ENCODE measurements at places on chromosomes 7 and 10. TPM values are rescaled to one million over a fixed set of nuclear protein-coding genes. Genes with fewer than 3 reads are reported as not detected.

Gene MALRD1
- total RNA-seq = 0.07 TPM

Gene TMEM236
- 0.07 TPM for total RNA-seq

Gene PARD3
- total RNA-seq = 51.8 TPM

Gene IFIT2
- total RNA-seq = 9.5 TPM

Gene PTPRZ1
- total RNA-seq = 0.46 TPM

Gene H2BK1
- total RNA-seq = not detected

Gene PRPS1L1
- not detected for total RNA-seq

Gene EBF3
- 1.6 TPM for total RNA-seq

Gene ZNF467
- 1.6 TPM for total RNA-seq

Gene NPY
- 2.3 TPM for total RNA-seq

Gene IFIT1
- total RNA-seq = 22.2 TPM
